ENCODE measurements at places on chromosomes 12 and 14.

DNA sequence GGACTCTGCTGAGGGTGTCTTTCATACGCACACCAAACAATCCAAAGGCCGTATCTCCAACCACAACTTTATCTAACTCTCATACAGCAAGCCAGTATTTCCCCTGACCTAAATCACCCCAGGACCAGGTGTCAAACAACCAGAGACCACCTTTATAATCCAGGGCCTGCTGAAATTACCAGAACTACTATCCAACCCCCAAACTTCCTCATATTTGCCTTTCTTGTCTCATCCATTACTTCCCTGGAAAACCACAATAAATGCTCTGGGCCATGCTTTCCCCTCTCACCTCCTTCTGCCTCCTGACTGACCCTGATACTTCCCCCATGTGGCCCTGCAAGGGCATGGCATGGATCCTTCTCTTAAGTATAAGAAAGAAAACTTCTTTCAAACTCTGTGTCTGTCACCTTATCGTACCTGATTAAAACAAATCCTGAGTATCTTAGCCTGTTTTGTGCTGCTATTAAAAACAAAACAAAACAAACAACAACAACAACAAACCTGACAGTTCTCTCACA, 44.7 kb upstream of the CRACR2A start:
- DNase-seq: peak; percentile 59

DNA sequence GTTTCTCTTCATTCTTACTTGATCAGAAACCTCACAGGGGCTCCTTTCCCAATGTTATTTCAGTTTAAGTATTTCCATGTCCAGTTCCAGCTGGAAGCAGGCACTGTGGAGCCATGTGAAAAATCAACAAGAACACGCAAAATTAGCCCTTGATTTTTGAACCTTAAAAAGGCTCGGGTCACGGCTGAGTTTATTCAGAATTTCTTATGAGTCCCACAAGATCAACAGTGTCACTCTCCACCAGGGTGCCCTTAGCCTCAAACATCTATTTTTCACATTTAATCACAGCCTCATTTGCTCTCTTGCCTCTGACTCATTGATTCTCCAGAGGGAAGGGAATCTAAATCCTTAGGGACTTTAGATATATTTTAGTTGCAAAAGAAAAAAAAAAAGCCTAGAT, 157.7 kb upstream of the AVPR1A start:
- no peak for DNase-seq

GRCh38 chr14:38824706-38825105, 278.3 kb downstream of the SEC23A start:
- no peak for DNase-seq

GRCh38 chr12:38695057-38695456, 210.3 kb downstream of the CPNE8 start:
- DNase-seq: no peak

- DNase-seq: no peak
Measured at GRCh38 chr12:30041096-30041495, 257.4 kb upstream of the TMTC1 start.

DNA sequence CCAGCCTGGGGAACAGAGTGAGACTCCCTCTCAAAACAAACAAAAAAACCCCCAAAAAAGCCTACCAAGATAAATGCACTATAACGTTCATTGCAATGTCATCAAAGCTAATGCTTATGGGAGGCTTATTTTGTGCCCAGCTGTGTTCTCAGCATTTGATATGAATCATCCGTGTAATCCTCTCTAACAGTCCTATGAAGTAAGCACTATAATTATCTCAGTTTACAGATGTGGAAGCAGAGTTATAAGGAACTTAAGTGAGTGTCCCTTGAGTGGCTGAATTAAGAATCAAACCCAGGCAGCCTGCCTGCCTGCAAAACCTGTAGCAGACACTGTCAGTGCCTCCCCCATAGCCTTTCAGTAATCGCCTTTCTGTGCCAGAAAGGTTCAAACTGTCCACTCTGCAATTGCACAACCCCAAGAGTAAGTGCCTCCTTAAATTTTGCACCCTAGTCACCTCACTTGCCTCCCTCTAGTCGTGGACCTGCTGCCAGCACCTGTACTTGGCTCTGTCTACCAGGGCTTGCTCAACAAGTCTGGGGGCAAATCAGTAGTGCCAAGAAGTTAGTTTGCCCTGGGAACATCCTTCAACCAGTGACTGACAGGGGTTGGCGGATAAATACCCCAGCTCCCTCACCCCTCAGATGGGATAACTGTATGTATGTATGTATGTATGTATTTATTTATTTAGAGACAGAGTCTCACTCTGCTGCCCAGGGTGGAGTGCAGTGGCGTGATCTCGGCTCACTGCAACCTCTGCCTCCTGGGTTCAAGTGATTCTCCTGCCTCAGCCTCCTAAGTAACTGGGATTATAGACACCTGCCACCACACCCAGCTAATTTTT, 23.8 kb upstream of the PPP1CC start:
- DNase-seq: peak; percentile 31

- no peak for DNase-seq
Measured at GRCh38 chr12:75655315-75655806, 144.0 kb upstream of the KRR1 start.

GRCh38 chr14:105210266-105211025, 29.3 kb upstream of the NUDT14 start:
- no peak for DNase-seq

GRCh38 chr14:61326146-61326545, 4.8 kb downstream of the PRKCH start:
- DNase-seq: no peak

DNA sequence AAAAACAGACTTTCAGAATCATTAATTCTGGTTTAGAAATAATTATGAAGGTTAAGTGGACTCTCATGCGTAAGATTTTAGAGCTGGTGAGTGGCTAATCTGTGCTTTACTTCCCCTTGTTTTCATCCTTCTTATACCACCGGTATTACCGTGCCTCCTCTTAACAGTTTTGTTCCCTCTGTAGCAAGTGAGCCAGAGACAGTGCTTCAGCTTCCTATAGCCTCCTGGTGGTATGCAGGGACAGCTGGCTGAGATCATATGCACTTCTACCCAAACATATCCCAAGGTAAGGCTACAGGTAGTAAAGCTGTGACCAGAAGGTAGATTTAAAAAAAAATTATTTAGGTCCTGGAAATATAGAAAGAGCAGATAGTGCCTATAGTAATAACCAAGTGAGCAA, 55.2 kb downstream of the PDE3A start:
- DNase-seq: peak; percentile 18

DNA sequence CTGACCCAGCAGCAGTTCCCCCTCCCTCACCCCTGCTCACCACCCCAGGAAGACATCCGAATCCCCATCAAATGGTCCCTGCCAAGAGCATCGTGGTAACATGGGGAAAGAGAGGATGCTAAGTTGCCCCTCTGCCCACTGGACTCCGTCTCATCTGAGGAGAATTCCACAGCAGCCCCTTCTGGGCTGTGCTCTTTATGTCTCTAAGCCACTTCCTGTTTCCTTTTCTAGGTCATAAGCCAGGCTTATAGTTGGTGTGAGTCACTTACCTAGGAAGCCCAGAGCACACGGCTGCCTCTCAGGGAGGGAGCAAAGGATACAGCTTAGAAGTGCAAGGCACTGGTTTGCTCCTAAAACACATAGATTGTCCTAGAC, 76.0 kb downstream of the VCPKMT start:
- peak; percentile 73 for DNase-seq

GRCh38 chr14:22830443-22831010, 840 bp downstream of the MRPL52 start:
- DNase-seq: peak; percentile 62

GRCh38 chr12:93550748-93551611, 21.5 kb upstream of the SOCS2 start:
- DNase-seq: no peak

DNA sequence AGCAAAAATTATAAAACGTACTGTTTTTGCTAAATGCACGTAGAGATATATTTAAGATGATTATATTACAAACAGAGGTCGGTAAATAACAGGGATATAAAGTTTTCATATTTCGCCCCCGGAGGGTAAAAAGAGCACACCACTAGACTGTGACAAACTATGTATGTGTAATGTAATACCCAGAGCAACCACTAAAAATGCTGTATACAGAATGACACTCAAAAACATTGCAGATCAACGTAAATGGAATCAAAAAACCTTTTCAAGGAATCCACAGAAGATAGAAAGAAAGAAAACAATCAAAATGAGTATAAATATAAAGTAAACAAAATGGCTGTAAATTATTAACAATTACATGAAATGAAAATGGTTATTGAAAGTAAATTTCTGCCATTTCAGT, 37.6 kb upstream of the PRB4 start:
- DNase-seq: peak; percentile 29

DNA sequence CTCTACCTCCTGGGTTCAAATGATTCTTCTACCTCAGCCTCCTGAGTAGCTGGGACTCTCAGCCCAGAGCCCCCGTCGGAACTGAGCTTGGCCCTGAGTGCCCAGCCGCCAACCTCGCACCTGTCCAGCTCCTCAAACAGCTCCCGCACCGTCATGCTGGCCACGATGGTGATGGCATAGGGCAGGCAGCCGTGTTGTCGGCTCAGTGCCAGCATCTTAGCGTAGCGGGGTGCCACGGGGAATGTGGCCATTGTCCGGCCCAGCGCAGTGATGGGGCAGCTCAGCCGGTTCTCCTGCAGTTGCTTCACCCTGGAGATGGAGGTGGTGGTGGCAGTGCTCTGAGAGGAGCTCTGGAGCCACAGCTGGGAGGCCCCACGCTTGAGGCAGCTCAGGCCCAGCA, 32.4 kb downstream of the DHX37 start:
- DNase-seq: no peak

- no peak for DNase-seq
Measured at GRCh38 chr12:18436170-18436569, 174.9 kb downstream of the PIK3C2G start.

DNA sequence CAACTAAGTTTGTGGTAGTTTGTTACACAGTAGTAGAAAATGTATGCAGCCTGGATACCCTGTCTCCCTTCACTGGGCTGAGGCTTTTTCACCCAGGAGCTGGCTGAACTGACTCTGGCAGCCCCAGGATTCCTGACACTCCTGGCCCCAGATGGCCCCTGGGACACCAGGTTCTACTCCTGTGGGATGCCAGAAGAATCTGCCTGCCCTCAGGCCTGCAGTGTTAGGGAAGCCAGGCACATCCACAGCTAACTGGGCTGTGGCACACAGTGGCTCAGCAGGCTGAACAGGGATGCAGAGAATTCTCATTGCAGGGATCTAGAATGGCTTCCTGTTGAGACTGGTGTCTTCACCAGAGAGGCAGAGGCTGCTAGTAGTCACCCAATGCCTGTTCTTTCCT, 8.5 kb downstream of the IFI27 start:
- no peak for DNase-seq

DNA sequence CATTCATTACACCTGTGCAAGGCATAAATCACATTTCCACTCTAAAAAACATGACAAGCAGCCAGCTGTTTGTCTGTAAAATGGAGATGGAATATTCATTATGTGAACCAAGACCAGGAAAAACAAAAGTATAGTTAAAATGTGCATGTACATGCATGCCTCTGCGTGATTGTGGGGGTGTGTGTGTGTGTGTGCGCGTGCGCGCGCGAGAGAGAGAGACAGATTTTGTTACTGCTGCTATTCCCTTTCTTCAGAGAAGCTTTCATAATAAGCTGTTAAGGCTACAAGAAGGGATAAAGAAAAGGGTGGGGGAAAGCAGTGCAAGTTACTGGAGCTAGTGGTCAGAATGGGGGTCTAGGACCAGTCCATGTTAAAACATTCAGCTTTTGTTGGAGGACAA, 430.3 kb downstream of the NAV3 start:
- DNase-seq: no peak

GRCh38 chr14:68782091-68782981, 10.5 kb downstream of the ZFP36L1 start:
- DNase-seq: peak; percentile 80

- no peak for DNase-seq
Measured at GRCh38 chr12:80589077-80589476, 118.4 kb upstream of the MYF6 start.

DNA sequence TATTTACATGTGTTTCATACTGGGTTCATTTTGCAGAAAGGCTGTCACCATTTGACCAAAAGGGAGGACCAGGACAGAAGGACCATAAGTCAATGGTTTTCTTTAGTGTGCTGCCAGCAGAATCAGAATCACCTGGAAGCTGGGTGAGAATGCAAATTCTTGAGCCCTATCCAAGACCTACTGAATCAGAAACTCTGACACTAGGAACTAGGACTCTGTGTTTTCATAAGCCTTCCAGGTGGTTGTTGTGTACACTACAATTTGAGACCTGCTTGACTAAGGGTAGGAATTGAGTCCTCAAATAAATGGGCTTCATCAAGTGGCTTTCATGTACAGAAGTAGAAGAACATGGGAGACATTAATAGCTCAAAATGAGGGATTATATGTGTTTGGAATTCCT, 32.2 kb downstream of the PDE6H start:
- no peak for DNase-seq

GRCh38 chr12:109529691-109530640, 43.3 kb downstream of the MMAB start:
- no peak for DNase-seq

DNA sequence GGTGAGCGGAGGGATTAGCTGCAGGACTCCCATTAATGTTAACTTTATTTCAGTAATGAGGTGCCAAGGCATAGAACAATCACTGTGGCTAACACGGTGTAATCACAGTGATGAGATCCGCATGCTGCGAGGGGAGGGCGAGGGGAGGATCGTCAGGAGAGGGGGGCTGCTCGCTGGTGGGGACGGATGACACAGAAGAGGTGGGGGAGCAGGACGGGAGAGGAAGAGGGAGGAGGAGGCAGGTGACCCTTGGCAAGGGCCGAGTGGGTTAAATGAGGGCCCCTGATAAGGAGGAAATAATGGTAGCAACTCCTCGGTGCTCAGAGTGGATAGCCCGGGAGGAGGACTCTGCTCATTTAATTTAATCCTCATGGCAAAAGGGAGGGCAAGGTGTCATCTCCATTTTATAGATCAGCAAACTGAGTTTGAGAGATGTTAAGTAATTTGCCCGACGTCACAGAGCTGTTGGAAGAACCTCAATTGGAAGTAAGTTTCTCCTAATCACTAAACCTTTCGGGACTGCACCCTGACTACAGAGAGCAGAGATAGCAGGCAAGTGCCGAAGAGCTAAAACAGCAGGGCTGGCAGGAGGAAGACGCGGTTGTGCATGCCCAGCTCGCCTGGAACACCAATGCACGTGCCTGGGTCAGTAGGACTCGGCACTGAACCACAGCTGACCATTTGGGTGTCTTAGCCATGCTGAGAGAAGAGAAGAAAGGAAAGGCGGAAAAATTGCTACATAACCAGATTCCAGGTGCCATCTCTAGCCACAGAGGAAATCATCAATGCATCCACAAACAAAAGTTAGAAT, 43.0 kb downstream of the SPRING1 start:
- DNase-seq: no peak

GRCh38 chr12:89106950-89107349, 245.4 kb downstream of the DUSP6 start:
- no peak for DNase-seq

GRCh38 chr12:113984464-113984863, 18.3 kb upstream of the RBM19 start:
- no peak for DNase-seq

GRCh38 chr12:95083938-95084337, 10.5 kb upstream of the NR2C1 start:
- no peak for DNase-seq

- DNase-seq: peak; percentile 68
Measured at GRCh38 chr12:76790564-76791552, 26.9 kb downstream of the ZDHHC17 start.
